ENCODE measurements at places on chromosomes 1 and 21.
A peak's percentile ranks its signal among the peaks of the same experiment; 100 is the strongest.

DNA sequence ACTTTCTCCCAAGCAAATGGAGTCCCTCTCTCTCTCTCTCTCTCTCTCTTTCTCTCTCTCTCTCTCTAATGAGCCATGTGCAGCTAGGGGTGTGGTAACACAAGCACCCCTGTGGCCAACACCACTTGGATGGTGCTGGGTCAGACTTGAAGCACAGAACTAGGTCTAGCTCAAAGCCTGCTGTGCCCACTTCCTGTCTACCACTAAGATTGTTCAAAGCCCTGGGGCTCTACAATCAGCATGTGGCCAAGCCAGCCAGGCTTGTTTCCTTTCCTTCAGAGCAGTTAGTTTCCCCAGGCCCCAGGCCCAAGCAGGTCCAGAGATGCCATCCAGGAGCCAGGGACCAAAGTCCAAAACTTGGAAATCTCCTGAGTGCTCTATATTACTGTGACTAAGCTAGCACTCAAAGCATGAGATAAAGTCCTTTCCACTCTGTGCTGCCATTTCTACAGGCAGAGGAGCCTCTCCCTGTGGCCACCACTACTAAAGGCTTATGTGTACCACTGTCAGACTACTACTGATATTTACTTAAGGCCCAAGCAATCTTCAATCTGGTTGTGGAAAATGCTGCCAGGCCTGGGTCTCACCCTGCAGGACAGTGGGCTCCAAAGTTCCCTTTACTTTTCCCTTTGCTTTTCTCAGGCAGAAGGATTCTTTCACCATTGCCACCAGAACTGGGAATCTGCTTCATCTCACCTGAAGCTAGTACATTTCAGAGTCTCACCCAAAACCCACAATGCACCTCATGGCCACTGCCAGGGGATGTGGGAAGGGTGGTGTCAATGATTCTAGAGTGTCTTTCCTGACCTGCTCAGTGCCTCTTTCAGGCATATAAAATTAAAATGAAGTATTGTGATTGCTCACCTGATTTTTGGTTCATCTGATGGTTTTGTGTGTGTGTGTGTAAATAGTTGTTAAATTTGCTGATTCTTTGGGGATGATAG is 999.5 kb downstream of the NCAM2 start:
- DNase-seq = no peak

GRCh38 chr1:235720544-235720943 is 71.0 kb upstream of the GNG4 start:
- no peak for DNase-seq

DNA sequence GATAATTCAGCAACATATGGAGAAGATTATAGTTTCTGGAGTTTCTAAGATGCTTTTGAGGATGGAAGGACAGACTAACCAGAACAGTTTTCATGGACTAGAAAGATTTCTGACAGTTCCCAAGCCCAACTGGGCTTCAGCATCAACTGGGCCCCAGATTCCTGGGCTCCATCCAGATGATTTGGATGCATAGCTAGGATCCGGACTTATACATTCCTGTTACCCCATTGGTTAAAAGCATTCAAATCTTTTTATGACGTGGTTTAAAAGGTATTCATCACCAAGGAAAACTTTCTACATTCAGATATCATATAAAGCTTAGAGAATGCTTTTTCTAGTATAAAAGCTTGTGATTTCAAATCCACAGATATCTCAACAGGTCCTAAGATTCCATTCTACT is 29.7 kb downstream of the TSHB start:
- no peak for DNase-seq

GRCh38 chr21:46180778-46181391 is 3.4 kb downstream of the SPATC1L start:
- no peak for DNase-seq

GRCh38 chr1:157114183-157115121 is 14.8 kb upstream of the ETV3L start:
- DNase-seq = no peak

DNA sequence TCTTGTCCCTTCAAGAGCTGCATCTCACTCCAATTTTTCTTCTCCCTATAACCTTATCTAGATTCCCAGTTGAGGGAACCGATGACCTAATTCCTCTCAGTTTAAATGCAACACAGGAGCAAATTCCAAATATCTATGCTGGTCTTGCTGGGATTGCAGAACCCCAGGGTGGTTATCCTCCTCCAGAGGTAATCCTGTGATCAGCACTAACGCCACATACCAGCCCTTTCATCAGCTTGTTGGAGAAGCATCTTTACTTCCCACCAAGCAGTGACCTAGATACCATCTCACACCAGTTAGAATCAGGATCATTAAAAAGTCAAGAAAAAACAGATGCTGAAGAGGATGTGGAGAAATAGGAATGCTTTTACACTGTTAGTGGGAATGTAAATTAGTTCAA is 52.4 kb downstream of the SAMSN1 start:
- DNase-seq = no peak

DNA sequence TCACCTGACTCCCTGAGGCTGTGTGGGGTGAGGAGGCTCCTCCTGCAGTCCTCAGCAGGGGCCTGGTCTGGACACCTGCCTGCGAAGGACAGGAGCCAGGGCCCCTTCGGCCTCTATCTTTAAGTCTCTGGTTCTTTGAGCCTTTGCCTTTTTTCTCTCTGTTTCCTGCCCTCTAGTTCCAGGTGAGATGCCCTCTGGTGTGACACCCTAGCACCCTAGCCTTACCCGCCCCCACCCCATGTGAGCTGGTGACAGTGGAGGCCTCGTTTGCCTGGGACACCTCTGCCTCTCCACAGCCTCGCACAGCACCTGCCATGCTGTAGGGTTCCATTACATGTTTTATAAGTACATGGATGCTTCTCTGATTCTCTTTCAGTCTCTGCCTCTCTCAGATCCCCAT is 47.3 kb downstream of the DDX20 start:
- DNase-seq = no peak

DNA sequence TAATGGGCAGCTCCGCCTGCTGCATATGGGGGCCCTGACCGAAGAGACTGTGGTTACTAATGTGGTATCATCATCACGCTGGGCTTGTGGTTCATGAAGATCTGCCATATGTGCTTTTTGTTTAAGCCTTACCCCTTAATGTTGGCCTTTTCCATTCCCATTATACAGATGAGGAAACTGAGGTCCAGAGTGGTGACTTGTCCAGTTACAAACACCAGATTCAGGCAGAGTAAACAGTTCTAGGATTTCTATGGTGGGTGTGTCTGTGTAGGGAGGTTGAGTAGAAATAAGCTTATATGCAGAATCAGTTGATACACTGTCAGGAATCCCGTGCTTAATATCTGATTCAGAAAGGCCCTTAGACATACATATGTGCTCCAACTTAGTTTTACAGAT is 691 bp downstream of the UTP11 start:
- no peak for DNase-seq

- no peak for DNase-seq
Measured at GRCh38 chr1:104945406-104945805, 1195.7 kb downstream of the AMY1C start.

DNA sequence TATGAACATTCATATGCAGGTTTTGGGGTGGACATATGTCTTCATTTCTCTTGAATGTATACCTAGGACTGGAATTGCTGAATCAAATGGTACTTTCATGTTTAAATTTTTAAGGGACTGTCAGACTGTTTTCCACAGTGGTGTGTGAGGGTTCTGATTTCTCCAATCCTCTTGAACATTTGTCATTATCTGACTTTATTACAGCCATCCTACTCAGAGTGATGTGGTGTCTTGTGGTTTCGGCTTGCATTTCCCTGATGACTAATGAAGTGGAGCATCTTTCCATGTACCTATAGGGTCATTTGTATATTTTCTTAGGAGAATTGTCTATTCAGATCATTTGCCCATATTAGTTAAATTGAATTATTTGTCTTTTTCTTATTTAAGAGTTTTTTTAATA is 35.4 kb upstream of the ZNF281 start:
- DNase-seq = no peak

GRCh38 chr1:194355488-194356106 is 1169.2 kb upstream of the B3GALT2 start:
- DNase-seq = no peak

DNA sequence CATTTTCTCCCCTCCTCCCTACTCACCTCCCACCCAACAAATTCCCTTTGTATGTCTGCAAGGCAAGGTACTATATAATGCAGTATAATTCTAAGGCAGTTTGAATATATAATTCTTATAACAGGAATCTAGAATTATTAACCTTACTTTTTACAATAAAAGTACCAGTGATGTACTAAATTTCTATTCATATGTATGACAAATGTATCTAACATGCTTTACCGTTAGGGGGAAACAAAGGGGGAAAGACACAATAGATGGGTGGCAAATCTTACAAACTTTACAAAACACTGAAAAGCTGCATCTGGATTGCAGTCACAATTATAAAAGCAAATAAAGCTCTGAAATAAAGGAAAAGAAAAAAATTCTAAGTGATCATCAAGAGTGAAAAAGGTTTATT is 2.3 kb downstream of the PIK3R3 start:
- no peak for DNase-seq

- DNase-seq = no peak
Measured at GRCh38 chr1:64124704-64125440, 78.6 kb upstream of the UBE2U start.

GRCh38 chr1:57163325-57163724 is 197.5 kb upstream of the C8B start:
- DNase-seq = no peak

- DNase-seq = no peak
Measured at GRCh38 chr1:156095906-156096508, 13.7 kb upstream of the MEX3A start.

- no peak for DNase-seq
Measured at GRCh38 chr1:209875515-209875914, 47.7 kb downstream of the UTP25 start.

DNA sequence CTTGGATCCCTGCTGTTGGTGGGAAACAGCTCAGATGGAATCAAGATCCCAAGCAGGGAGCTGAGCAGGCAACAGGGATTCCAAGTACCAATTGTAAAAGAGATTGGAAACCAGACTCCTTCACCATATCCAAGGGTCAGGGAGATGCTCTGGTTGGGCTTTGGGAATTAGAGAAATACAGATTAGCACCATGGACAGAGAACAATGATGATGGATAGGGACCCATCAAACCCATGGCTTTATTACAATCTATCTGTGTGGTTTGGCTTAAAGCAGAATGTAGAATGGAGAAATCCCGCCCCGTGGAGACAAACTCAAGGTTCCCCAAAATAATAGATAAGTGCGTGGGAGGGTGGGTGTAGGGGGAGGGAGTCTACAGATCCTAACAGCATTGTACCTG is 120.7 kb upstream of the CSF3R start:
- DNase-seq = no peak

- no peak for DNase-seq
Measured at GRCh38 chr1:46003315-46003714, 129.1 kb downstream of the PIK3R3 start.

- DNase-seq = no peak
Measured at GRCh38 chr1:15424146-15424667, 14.0 kb upstream of the CTRC start.

- DNase-seq = no peak
Measured at GRCh38 chr1:12019858-12020509, 686 bp downstream of the MIIP start.

DNA sequence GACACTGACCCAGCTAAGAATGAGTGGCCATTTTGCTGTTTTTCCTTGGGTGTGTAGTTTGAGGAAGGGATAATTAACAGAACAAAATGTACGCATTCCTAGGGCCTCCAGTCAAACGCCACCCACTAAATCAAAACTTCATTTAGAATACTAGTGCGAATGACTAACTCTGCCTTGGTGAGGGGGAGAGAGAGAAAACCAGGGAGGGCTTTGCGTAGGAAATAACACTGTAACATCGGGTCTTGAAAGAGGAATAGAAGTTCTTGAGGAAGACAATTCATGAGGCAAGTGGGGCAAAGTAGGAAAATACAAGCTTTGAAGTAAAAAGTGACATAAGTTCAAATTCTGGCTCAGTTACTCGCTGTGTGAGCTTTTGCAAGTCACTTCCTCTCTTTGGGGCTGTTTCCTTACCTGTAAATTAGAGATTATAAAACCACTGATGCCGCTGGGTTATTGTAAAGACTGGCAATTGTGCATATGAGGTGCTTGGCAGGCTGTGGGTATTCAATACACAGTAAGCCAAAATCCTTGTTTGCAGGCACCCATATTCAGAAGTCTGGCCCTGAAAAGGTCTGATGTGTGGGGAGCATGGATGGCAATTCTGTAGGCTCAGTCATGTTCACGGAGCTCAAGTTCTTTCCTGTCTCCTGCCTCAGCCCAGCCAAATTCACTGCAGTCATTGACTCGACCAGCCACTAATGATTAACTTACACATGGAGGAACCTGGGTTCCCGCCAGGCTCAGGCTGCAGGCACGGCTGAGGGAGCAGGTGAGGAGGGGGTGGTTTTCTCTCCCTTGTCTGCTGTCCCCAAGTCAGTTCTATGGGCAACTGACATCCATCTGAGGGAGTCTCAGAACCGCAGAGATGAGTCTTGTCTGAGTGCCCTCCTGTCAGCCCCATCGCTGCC is 140.3 kb upstream of the CSF3R start:
- no peak for DNase-seq

DNA sequence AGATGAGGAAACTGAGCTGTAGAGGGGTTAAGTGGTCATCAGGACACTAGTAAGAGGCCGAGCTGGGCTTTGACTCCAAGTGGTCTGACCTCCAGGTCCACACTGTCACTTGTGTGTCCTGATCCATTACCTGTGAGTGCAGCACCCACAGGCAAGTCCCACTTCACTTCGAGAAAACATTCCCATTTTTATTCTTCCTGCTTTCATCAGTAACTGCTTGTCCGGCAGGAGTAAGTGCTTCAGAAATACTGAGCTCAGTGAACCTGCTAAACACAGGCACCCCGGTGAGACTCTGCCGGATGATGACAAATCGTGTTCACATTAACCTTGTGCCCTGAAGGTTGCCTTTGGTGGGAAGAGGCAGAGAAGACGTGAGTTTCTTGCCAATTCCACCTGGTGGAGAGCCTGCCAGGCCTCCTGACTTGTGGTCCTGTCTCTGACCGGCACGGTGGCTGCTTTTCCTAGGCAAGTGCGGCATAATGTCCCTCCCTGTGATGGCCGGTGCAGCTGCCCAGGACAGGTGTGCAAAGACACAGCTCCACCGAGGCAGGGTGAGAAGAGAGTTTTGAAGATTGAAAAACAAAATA is 29.4 kb downstream of the ZBTB18 start:
- no peak for DNase-seq

GRCh38 chr1:204213668-204214662 is at the start of gene GOLT1A:
Gene GOLT1A (minus strand): TSS chr1:204213988. CDS start chr1:204213906, 82 bp downstream.
- peak; percentile 13 for DNase-seq

- DNase-seq = no peak
Measured at GRCh38 chr1:234735476-234735875, 125.5 kb upstream of the IRF2BP2 start.

DNA sequence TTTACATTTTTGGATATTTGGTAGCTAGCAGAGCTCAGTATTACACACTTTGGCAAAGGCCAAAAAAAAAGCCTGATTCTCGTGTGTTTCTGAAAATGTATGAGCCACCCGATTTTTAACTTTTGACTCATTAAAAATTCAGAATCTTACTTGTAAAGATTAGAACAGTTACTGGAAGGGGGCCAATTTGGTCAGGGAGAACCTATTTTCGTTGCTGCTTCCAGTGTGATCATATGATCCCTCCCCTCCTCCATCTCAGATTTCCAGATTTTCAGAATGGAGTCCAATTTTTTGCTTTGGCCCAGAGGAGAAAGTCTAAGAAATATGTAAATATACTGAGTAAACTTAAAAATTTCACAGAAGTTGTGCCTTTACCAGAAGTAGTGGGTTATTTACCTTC is 3.2 kb upstream of the OR2AK2 start:
- no peak for DNase-seq

GRCh38 chr1:46596846-46597245 is 7.2 kb downstream of the MKNK1 start:
- DNase-seq = no peak

Measured in stimulated activated CD8-positive, alpha-beta memory T cell treated with anti-CD3 and anti-CD28 coated beads, Interleukin-2, amount 100 ng/mL, for 1 hour (primary cell).